ENCODE measurements at places on chromosomes 2 and 18. TPM values are rescaled to one million over a fixed set of nuclear protein-coding genes. Genes with fewer than 3 reads are reported as not detected.

The ASTL gene
- not detected for total RNA-seq

The TMEM163 gene
- 36.1 TPM for total RNA-seq

The GPR45 gene
- not detected for total RNA-seq

The ADD2 gene
- 0.95 TPM for total RNA-seq

The ANTXR1 gene
- total RNA-seq: 142 TPM

The GKN2 gene
- total RNA-seq: not detected

The NT5C1B gene
- total RNA-seq: not detected

The TRIM54 gene
- total RNA-seq: 0.26 TPM

GRCh38 chr2:120320318-120320851 is 25.6 kb upstream of the INHBB start:
- no peak for DNase-seq

GRCh38 chr2:18903750-18904149 is 314.4 kb upstream of the NT5C1B start:
- DNase-seq: no peak

DNA sequence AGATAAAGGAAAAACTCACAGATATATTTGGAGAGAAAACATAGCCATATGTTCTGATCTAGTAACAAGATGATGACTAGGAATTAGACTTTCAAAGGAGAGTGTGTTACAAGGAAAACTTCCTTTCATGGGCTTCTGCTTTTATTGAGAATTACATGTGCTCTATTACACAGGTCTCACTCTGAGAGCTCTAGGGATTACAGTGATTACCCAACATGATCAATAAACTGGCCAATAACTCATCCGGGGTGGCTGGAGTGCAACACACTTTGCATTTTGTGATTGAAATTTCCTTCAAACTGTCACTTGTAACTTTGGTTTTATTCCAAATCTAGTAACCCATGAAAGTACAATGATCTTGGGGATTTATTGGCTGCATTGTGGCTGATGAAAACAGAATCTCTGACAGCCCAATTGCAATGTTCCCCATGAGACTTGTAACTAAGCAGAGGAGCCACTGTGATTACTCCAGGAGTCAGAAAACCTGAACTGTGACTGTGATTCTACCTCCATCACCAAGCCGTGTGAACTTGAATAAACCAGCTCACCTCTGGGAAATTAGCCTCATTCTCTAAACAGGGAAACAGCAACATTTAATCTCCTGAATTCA is 40.2 kb upstream of the LRRC30 start:
- DNase-seq: no peak
